ENCODE measurements at places on chromosomes 11 and 22.
A peak's percentile ranks its signal among the peaks of the same experiment; 100 is the strongest.

DNA sequence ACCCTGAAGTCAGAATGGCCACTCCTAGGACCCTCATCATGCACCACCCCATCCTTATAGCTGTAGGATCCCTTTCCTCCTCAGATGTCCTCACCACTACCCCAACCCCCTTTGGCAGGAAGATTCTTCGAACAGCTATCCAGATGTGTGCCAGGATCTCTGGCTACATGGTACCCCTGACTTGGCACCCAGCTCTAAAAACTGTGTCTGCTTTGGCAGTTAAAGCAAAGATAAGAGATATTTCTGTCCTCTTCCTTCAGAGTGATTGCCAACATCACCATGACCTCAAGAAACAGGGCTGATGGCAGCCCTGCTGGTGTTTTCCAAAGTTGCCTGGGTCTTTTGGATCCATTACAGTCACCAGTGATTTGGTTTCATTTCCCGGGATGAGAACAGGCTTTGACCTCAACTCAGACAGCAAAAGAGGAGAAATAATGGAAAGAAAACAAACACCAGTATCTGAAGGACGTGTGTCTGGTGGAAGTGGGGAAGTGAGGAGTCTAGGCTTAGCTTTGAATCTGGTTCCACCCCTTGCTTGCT, 4.3 kb upstream of the NRIP3 start:
- DNase-seq = no peak

DNA sequence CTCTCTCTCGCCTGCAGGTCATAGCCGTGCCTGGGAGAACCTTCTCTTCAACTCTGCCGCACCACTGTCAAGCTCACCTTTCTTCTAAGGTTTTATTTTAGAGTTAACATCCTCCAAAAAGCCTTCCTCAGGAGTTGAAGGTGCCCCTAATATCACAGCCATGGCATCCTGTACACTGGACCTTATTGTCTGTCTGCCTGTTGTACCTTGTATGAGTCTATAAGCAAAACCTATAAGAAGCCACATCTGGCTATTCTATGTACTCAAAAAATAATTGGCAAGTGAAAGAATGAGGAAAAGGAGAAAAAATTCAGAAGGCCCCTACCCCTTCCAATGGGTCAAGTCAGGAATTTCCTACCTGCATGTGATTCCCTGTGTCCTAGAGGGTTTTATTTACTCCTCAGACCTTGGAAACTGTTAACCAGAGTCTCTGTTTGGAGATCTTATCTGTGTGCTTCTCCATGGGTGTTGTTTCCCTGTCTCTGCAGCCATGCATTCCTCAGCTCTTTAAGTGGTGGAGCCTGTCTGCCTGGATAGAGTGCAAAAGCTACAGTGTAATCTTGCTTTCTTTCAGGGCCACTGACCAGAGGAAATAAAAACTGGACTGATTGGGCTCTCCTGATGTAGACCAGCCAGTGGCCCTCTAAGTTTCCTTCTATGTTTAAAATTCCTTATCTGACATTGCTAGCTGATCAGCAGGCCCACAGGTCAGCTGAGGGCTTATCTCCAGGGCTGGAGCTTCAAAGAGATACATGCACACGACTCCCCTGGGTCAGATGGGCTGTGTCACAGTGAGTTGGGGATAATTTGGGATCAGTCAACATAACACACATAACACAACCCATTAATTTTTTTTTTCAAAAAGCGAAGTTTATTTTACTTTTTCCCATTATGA, 37.6 kb upstream of the TMEM135 start:
- no peak for DNase-seq

DNA sequence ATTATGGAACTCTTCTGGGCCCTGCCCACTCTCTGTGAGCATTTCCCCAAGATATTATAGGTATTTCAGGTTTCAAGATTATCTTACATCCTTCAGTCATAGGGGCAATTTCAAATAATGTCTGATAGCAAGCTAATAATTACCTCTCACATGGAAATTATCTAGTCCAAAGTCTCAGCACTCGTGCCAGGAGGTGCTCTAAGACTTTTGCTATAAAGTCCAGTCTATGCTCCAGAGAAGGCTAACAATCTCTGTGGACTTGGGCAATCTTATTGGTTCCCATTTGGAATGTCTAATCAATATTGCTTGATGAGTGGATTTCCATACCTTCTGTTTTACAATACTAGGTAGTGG, 5.4 kb downstream of the TREH start:
- DNase-seq = no peak

DNA sequence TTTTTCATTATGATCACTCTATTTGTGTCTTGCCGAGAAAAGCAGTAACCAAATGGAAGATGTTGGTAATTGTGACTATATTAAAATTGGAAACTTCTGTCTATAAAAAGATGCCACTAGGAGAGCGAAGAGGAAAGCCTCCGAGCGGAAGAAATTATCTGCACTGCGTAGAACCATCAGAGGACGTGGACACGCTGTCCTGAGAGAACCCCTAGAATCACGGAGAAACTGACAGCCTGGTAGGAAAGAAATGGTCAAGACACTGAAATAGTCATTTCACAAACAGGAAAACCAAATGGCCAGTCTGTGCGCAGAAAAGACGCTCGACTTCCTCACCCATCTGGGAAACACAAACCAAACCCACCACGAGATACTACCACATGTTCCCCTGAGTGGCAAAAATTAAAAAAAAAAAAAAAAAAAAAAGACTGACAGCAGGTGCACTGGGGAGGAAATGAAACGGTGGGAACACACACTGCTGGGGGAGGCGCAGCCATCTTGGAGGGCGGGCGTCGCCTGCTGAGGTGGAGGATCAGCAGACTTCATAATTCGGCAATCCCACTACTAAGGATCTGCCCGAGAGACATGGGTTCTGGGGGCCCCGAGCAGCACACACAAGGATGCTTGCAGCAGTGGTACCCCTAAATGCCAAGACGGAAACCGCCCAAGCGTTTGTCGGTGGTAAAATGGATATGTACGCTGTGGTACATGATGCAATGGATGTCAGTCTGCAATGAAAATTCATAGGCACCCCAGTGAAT, 21.3 kb downstream of the IFITM10 start:
- no peak for DNase-seq

DNA sequence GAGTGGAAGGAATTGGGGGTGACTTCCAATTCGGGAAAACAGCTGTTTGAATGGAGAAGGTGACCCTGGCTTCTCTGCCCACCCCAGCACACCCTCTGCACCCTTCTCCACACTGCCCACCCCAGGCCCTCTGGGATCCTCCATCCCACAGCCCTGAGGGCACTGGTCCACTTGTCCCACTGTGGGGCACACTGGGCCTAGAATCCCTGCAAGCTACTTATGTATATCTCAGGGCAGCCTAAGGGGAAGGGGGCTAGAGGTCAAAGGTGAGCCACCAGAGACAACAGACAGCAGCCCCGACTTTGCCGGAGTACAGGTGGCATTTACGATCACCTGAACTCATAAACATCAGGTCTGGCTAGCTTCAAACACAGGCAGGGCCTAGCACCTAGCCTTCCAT, 673 bp upstream of the SCUBE2 start:
- DNase-seq = no peak

DNA sequence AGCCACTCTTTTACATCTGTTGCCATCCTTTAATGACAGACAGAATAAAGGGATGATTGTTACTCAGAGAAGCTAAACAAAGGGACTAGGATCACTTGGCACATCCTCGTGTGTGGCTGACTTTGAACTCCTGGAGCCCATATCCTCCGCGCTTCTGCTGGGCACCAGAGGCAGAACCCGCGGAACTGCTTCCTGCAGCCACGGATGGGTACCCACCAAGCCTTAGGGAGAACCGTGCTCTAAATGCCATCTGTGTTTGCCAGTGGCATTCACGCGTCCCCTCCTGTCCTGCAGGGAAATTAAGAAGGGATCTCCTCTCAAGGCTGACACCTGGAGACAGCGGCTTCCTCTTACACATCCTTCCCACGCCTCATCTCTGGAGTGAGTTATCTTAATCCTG, 294.4 kb downstream of the NTM start:
- no peak for DNase-seq

DNA sequence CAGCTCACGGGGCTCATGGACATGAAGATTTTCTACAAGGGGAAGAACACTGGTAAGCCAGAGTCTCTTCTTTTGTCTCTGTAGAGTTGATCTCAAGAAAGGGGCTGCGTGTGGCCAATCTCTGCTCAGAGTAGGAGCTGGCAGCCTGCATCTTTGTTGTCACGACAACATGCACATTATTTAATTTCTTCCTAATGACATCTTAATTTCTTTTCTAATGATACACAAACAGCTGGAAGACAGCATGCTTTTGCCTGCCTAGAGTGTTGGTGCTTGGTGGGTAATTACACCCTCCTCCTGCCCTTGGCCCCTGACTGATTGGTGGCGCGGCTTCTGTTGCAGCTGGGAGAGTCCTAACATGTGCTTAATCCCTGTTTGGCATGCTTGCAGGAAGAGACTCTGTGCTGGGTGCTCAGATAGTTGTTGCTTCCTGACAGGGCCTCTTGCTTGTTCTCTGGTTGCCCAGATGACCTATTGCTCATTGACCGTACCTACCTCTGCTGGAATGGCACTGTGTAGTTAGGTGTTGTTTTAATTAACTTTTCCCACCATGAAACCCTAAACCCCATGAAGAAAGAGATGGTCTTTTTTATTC, 106.9 kb upstream of the SORL1-AS1 start:
- no peak for DNase-seq

- no peak for DNase-seq
Observed at GRCh38 chr22:28012832-28013460, 93.9 kb upstream of the PITPNB start.

DNA sequence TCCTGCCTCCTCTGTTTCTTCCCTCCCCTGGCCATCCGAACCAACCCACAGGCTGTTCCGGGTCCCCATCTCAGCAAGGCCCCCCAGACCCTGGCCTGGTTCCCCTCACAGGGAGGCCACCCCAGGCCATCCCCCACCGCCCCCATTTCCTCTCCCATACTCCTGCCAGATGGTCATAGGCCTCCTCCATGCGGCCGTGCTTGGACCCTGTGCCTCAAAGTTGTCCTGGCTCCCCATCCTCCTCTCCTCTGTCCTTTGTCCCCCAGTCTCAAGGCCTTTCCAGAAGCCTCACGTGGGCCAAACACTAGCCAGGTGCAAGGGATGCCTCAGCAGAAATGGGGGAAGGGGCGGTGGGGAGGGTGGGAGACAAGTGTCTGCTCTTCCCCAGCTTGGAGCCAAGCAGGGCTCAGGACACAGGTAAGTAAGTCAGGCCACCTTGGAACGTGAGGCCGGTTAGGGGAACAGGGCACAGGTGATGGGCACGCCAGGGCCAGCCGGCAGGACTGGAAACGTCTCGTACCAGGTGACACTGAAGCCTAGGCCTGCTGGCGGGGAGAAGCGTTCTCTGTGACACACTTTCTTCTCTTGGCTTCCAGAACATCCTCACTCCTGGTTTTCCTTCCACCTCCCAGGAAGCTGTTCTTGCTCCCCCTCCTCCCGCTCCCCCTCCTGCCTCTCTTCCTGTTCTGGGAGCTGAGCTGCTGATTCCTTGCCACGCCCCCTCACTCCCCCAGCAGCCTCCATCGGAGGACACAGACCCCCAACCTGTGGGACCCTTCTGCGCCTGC, 31.5 kb upstream of the SLC22A12 start:
- DNase-seq = no peak

DNA sequence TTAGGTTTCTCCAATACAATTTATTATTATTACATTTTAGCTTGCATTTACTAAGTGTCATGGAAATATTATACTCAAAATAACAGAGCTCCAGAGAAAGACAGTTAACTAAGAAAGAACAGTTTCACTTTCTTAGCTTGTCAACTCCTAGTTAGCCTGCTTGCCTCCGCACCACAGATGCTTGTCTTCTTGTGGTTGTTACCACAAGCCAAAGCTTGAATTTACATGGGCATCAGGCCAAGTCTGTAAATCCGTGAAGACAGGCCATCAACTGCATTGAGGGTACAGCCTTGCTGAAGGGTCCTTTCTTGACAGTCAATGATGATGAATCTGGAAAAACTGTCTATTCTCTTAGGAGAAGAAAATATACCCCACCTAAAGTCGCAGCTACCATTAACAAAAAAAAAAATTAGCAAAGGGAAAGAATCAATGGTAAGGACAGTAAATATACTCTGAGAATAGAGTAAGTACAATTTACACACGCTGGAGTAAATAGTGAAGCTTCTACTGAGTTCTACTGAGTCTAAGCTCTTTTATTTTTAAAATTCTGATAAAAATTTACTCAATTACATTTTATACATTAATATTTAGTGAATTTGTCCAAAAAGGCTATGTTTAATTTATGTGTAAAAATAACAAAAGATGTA, 15.6 kb upstream of the DENND5A start:
- peak; percentile 36 for DNase-seq

DNA sequence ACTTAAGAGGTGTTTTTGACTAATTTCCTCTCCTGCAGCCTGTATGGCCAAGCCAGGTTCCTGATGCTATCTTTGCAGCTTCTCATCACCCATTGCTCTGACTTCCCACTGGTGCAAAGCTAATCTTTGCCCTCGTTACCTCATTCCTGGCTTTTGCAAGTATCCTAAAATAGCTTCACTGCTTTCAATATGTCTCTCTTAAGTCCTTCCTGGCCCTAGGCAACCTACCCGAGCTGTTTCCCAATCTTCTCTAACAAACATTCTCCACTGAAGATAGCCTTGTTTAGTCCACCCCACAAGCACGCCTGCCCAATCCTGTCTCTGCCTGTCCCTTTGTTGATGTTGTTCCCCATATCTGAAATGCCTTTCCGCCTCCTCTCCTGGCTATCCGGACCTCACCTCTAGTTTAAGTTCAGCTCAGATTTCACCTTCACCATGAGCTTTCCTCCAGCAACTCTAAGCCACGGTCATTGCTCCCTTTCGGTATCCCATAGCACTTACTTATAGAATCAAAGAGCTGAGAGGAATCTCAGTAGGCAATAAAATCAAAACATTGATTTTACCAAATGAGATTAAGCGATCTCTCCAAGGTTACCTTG, 30.1 kb upstream of the CECR2 start:
- no peak for DNase-seq

GRCh38 chr11:119907122-119907851, 178.3 kb upstream of the NECTIN1 start:
- DNase-seq = no peak

GRCh38 chr11:63508745-63509144, 2.9 kb downstream of the LGALS12 start:
- no peak for DNase-seq

DNA sequence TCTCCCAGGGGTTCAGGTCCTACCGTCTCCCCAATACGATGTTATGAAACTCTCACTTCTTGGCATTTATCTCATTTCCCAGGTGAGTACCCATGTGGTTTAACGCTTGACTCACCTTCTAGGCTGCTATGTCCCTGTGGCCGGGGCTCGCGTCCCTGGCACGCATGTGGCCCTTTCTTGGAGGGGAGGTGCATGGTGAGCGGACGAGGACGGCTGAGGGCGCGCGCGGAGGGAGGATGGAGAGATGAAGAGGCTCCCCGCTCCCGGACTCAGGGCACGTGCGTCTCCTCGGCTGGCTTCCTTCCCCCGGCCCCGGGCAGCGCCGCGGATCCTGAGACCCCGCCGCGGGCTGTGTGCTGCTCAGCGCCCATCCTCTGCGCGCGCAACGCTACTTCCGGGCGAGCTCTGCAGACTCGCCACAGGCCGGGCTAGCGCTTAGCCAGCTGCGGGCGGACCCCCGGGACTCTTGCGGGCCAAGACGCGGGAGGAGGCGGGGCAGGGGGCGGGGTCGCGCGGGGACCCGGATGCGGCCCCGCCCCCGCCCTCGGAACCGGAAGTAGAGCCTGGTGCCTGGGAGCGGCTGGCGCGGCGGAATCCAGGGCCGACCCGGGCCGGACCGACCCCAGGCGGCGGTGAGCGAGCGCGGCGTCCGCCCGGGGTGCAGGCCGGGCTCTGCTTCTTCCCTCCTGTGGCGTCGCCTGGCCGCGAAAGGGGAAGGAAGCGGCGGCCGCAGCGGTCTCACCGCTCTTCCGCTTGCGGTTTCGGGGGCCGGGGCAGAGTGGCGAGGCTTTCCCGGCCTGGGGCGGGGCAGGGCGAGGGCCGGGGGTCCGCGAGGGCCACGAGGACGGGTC, at the start of gene CTTN:
Gene CTTN (plus strand): TSS at position 547 of the 851 bp plus-strand sequence. CDS start 8,769 bp downstream, outside the sequence.
- peak; percentile 71 for DNase-seq

- DNase-seq = no peak
Observed at GRCh38 chr11:130882138-130882551, 34.1 kb downstream of the SNX19 start.

Measured in activated T-cell treated with anti-CD3 and anti-CD28 coated beads, Interleukin-2, amount 50 U/mL, for 1 hour (primary cell).